CD14-positive monocyte (primary cell): ENCODE measurements at places on chromosomes 1 and 21.

DNA sequence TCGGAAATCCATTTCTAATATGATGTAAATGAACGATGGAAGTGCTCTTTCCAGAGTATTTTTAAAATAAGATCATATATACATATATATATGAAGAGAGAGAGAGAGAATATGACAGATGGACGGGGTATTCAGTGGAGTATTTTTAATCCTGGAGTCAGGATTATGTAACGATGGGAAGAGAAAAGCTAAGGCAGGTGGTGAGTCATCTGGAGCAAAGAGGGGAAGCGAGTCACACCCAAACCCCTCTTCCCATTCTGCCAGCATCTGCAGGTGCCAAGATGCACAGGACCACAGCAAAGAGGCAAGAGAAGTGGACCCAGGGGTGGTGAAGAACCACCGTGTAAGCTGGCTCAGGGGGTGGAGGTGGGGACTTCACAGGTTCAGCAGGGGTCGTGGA lies 102.7 kb upstream of the GRIK3 start:
- no peak for DNase-seq

DNA sequence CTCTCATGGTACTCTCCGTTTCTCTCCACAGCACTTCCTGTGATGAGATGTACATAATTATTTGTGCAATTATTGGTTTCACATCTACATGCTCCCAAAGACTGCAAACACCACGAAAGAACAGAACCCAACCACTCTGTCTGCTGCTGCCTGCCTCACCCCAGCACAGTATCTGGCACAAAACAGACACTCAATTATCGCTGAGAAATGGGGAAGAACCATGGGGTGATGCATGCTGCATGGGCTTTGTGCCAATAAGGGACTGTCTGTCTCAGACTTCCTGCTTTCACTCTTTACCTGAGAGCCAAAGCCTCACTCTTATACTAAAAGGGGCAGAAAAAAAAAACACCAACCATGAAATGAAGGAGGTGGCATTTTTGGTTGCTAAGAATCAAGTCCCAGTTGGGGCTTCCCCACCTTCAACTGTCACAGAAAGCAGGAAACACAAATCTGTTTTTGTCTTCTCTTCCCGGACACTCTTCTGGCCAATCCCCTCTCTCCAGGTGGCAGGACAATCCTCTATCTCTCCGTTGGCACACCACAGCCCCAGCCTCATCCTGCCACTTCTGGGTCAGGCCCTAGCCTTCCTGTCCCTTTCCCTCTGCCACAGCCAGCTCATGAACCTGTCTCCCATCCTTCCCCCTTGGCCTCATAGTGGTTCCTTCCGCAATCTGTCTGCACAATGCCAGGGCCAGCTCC lies 82.0 kb downstream of the TGFBR3 start:
- DNase-seq: peak; percentile 55

DNA sequence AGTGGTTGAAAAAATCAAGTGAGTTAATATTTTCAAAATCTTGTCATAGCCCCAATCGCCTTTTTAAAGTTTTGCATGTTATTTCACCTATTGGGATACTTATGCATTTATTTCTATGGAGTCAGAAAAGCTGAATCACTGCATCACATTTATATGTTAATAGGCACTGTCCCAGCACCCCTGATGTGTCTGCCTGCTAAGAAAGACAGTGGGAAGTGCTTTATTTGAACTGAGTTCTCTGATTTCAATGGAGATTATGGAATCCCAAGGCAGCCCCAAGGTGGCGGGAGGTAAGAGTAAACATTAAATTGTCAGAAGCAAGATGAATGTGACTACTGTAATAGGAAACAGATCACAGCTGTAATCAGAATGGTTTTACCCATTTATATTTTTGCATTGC lies 2225.7 kb downstream of the NCAM2 start:
- no peak for DNase-seq

DNA sequence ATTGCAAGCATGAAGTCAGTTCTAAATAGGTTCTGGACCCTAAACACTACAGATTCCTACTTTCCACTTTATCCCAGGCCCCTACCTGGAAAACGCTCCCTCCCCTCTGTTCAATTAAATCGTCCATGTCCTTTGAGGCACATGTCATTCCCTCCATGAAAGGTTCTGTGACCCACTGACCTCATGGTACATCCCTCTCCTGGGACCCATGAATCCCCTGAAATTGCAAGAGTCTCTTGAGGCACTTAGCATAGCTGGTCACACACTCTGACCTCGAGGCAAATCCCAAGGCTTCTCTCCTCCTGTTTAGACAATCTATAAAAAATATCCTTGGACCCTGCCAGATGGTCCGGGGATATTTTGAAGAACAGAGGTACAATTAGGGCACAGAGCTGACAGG lies 34.3 kb upstream of the KRTAP19-8 start:
- no peak for DNase-seq

DNA sequence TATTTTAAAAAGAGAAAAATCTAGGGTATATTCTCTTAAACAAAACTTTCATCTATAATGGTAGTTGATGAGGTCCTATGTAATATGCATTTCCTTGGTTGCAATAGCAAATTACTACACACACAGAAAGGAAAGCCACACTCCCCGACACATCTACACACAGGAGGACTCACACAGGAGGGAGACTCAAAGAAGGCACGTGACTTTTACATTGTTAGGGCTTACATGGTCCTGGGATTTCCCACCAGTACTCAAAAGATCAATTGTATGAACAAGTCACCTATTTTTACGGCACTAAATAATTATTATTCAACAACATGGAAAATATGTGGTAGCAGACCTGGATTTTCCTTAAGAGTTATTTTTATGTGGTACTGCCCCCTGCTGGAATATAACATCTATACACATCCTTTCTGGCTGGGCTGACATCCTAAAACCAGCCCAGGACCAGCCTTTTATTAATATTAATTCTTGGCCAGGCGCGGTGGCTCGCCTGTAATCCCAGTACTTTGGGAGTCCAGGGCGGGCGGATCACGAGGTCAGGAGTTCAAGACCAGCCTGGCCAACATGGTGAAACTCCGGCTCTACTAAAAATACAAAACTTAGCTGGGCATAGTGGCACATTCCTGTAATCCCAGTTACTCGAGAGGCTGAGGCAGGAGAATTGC lies 33.9 kb upstream of the LGALS8 start:
- peak; percentile 48 for DNase-seq

DNA sequence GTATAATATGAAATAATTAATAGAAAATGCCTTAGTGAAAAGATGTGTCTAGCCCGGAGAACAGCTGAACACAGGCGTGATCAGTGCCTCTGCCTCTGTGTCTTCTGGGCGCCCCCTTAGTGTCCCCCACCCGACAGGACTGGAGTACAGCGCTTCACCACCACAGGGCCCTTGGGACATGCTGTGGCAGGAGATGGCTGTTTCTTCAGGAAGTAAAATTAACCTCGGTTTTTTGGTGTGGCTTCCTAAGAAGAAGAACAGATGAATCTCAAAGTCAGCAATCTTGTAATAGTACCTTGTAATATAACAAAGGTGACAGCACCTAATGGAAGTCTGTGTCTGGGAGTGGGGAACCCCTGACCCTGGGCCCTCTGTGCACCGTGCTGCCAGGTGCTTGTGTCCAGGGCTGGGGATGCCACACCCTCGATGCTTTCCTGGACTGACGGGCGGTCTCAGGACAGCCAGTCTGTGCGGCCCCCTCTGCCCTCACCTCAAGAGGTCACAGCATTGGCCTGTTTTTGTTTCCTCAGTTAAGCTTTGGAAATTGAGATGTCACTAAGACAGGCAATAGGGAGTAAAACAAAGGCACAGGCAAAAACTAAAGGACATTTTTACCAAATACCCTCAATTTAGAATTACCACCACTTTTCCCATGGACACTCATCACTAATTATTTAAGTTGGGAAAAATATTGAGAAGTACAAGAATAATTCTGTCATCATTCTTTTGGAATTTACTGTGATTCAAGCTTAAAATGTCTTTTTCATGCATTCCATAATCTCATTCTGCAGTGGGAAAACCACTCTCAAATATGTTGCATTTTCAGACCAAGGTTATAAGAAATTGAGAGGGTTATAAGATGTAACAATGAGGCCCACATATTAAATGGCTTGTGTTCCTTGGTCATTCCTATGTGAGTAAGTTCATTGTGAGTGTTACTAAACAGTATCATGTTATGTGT lies 79.3 kb downstream of the ADARB1 start:
- no peak for DNase-seq

DNA sequence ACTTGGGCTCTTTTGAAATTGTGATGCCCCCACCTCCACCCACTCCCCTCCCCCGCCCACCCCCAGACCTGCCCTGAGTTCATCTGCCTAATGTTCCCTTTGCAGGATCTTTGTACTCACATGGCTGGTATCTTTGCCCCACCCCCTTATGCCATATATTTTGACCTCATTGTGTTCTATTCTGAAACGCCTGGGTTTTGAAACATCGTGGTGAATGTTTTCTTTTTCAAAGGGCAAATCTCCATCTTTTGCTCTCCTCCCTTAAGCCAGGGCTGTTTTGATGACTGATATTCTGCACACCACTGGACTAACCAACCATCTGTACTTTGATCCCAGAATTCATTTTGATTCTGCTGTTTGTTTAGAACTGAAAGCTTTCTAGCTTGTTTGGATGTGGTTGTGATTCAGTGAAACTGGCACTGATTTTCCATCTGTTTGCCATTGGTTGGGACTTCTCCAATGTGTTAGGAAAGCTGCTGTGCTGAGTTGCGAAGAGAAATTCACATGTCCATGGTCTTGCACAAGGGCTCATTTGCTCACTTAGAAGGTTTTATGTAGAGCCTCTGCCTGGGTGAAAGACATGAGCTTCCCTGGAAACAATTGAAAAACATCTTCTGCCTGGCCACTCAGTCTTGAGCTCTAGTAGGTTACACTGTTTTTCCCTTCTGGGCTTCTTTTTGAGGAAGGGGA lies 16.5 kb downstream of the SMAP2 start:
- peak; percentile 68 for DNase-seq

DNA sequence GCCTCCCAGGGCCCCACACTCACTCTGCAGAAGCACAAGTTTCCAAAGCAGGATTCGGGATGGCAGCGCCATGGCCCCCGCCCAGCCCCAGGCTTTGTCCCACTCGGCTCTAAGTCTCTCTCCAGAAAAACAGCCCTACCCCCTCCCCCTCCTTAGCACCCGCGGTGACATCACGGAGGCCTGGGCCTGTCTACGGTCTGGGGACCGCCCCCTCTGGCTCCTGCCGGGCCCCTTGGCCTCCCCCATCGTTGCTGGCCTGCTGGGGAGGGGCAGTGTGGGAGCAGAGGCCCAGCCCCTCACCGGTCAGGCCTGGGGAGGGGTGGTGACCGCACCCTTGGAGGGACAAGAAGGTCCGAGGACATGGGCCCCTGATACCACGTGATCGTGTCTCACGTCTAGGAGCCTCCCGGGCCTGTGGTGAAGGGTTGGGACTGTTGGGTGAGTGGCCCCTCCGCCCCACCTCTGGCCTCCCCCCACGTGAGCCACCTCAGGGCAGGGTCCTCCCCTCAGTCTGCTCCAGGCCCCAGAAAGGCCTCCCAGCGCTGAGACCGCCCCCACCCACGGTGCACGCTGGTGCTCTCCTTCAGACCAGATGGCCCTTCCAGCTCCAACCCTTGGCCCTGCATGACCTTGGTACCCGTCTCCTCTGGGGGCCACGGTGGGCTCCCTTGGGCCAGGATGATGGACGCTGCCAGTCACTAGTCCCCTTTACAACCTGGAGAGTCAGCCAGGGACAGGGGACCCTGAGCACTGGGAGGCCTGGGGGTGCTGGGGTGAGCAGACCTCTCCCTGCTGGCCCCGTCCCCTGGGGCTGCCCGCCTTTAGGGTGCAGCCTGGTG lies at the start of gene MXRA8:
MXRA8 (minus strand) TSS at position 123 of the 839 bp plus-strand sequence; CDS start at position 72, 51 bp downstream.
- DNase-seq: no peak

GRCh38 chr1:153733970-153734369 lies 6.1 kb downstream of the INTS3 start:
- no peak for DNase-seq

- no peak for DNase-seq
Observed at GRCh38 chr1:81733480-81733879, 67.3 kb upstream of the ADGRL2 start.

DNA sequence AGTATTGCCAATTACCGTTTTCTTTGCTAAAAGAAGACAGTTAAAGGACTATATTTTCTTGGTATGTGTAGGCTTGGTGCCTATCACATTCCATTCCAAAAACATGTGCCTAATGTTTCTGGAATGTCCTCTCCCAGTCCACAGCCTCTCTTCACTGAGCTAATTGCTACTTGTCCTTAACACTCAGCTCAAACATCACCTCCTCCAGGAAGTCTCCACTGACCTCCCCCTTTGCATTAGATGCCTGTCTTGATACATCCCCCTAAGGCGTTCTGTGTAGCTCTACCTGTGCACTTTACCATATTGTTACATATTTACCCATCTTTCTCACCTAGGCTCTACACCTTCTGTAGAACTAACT lies 195.6 kb upstream of the CAMK1G start:
- no peak for DNase-seq
